ENCODE measurements at places on chromosomes 1 and 21.

- peak; percentile 40 for DNase-seq
Measured at GRCh38 chr1:160767395-160768294, 28.3 kb upstream of the LY9 start.

DNA sequence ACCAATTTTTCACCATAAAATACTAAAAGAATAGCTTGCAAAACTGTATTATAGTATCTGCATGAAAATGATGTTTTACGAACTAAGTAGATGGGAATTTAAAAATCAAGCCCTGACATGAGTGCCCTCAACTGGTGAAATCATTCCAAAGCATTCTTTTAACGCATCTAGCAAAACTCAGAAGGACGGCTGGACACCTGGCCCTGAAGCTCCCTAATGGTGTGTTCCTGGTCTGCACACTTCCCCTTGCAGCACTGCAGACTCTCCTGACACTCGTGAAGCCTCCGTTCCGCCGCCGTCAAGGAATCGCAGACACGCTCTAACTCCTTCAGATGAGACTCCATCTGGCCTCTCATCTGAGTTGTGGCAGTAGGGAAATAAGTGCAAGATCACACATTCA lies 39.9 kb downstream of the ODF2L start:
- no peak for DNase-seq

GRCh38 chr1:169928438-169929209 lies 34.9 kb upstream of the SCYL3 start:
- peak; percentile 57 for DNase-seq

GRCh38 chr1:39573736-39574624 lies 2.6 kb downstream of the PABPC4 start:
- no peak for DNase-seq

Measured in CD4-positive, alpha-beta T cell treated with Interleukin-10 for 1 hour (primary cell).